A673 (cell line): ENCODE measurements at places on chromosomes 13 and 19. TPM values are rescaled to one million over a fixed set of nuclear protein-coding genes. Genes with fewer than 3 reads are reported as not detected.

The ZNF565 gene
- total RNA-seq: 7.2 and 7.5 TPM in 2 replicates

The ZNF667 gene
- 3.9 and 7.8 TPM in 2 replicates for total RNA-seq

The HSPBP1 gene
- 80.3 and 83.4 TPM in 2 replicates for total RNA-seq

The CILP2 gene
- total RNA-seq: 0.77 and 1.6 TPM in 2 replicates

DNA sequence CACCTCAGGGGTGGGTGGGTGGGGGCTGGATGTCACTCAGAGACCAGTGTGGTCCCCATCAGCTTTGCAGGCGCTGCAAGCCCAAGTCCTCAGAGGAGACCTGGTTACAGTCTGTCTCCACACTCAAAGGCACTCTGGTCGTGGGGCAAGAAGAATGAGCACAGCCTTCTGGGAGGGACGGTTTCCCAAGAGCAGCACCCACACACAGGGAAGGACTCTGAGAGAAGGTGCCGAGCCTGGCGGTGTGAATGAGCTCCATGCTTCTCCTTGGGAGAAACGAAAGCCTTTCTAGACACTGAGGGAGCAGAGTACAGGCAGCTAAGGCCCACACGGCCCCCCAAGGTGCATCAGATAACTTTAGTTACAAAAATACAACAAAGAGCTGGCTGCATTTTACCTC is 473.6 kb downstream of the FOXO1 start:
- H3K4me3 ChIP-seq: no peak overlapping the region
- DNase-seq: no peak
- no peaks in the 10 kb centered on the region for H3K27me3 ChIP-seq
- H3K4me1 ChIP-seq: no peaks in the 10 kb centered on the region
- H3K36me3 ChIP-seq: no peaks in the 10 kb centered on the region

GRCh38 chr13:46332772-46333171 is 54.3 kb downstream of the RUBCNL start:
- no peak for DNase-seq
- no peak overlapping the region for H3K4me3 ChIP-seq
- H3K27ac ChIP-seq: no peak overlapping the region
- no peaks in the 10 kb centered on the region for H3K4me1 ChIP-seq
- peaks cover 6% of the 10 kb centered on the region for H3K36me3 ChIP-seq

- H3K4me3 ChIP-seq: no peak overlapping the region
- H3K27ac ChIP-seq: no peak overlapping the region
These were observed 207.9 kb downstream of the TM9SF2 start for GRCh38 chr13:99709134-99709533.

GRCh38 chr13:113470073-113470472 is 16.8 kb upstream of the ADPRHL1 start:
- no peaks in the 10 kb centered on the region for H3K4me1 ChIP-seq

GRCh38 chr13:104181526-104182231 is 1115.5 kb upstream of the SLC10A2 start:
- H3K36me3 ChIP-seq: no peaks in the 10 kb centered on the region
- no peak overlapping the region for H3K27ac ChIP-seq
- H3K4me3 ChIP-seq: no peak overlapping the region
- H3K27me3 ChIP-seq: no peaks in the 10 kb centered on the region
- no peak for DNase-seq

DNA sequence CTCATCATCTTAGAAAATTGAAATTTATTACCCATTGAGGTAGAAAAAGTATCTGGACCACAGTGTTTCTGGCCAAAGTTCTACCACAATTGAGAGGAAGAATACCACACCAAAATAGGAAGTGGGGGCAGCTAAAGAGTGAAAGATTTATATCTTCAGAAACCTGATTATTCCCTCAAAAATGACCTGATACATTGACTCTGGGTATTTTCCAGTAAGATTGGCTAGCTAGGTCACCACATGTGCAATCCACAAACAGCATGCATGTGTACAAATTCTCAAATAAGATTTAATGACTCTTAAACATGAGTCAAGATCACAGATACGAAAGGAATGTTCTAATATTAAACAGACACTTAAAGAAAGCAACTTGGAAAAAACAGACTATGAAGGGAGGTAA is 1516.2 kb upstream of the PCDH20 start:
- no peak for DNase-seq
- no peaks in the 10 kb centered on the region for H3K4me1 ChIP-seq
- no peak overlapping the region for H3K4me3 ChIP-seq
- no peak overlapping the region for H3K27ac ChIP-seq
